Fibroblast of villous mesenchyme (primary cell): ENCODE measurements at places on chromosomes 4 and X. TPM values are rescaled to one million over a fixed set of nuclear protein-coding genes. Genes with fewer than 3 reads are reported as not detected.

DNA sequence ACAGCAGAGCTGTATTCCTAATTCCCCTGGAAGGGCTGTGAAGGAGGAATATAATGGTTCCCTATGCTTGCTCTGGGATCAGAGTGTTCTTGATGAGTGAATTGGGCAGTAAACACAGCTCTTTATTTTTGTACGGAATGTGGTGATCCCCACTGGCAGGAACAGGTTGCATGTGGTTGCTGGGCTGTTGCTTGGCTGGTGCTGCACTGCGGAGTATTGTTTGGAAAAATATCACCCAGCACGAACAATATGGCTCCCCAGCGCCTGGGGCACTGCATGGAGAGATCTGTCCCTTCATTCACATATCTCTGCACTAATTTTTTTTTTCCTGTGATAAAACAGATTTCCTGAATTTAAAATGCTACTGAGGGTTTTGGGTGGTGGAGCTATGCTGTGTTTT lies 119.7 kb downstream of the MGST2 start:
- no peak for DNase-seq

DNA sequence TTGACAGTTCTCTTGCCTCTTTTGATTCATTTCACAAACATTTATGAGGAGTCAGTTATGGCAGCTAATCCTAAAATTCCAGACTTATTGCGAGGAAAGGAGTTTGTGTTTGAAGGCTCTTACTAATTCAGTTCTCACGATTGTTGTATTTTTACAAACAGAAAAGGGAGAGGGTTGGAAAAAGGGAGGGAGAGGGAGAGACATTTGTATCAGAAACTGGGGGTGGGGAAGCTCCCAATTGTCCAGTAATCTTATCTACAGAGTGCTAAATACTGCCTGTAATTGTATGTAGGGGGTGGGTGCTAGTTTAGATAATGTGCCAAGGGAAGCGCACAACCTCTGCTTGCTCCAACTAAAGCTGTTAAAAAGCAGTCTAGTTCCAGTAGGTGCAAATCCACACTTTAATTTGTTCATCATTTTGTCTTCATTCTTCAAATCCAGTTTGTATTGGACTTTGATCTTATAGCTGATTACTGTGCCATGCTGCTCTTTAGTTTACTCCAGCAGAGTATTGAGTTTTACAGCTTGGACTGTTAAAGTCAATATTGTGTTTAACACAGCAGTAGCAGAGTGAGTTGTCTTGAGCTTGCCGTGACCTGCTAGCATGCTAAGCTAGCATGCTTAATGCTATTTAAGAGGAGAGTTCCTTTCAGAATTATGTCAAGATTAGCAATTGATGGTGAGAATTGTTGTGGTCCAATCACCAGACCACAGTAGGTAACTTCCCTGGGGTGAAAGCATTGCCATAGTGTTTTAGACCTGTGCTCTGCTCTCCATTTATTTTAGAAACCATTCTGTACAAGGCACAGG lies 13.9 kb downstream of the FNIP2 start:
- peak; percentile 56 for DNase-seq

DNA sequence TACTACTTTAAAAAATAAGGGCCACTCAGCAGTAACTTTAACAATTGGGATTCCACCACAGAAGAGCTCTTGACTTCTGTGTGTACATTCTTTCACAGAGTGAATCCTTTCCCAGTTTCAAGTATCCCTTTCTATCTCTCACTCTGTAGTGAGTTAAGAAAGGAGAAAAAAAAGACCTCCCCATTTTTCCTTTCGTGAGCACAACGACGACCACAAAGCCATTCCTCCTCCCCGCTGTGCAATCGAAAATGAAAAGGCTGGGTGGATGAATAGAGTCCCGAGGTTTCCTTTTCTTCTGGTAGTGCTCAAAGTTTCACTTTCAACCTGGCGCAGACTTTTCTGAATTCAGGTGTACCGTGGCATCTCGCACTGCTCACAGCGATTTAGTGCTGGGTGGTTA lies 58.0 kb downstream of the TAB3 start:
- DNase-seq = no peak

DNA sequence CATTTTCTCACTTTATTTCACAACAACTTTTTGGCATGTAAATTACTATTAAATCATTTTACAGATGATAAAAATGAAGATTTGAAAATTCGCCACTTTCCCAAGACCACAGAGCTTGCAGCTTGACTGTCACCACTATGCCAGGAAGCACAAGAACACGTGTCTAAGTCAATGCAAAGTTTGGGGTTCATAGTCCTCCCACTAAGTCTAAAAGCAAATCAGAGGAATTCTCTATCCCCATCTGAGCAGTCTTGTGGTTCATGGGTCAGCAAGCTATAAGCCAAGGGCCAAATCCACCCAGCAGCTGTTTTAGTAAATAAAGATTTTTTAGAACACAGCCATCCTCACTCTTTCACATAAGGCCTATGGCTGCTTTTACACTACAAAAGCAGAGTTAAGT lies 833.3 kb upstream of the INTU start:
- peak; percentile 53 for DNase-seq

DNA sequence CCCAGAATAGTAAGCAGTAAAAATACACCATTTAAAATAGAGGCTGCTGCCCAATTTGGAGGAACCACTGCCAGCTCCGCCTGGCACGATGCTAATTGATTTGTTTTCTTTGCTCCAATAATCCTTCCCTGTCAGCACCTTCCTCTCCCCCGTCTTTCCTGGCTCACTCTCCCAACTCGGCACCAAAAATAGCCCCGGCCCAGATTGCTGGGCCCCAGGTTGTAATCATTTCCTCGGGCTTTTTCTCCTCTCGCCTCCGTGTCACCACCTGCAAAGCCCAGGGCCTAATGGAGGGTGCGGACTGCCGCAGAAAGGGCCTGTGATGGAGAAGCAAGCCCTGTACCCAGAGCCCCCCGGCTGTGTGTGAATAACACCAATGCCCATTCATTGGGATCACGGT lies 197.6 kb upstream of the PSAPL1 start:
- no peak for DNase-seq

GRCh38 chr4:31114816-31115215 lies 394.6 kb downstream of the PCDH7 start:
- no peak for DNase-seq

DNA sequence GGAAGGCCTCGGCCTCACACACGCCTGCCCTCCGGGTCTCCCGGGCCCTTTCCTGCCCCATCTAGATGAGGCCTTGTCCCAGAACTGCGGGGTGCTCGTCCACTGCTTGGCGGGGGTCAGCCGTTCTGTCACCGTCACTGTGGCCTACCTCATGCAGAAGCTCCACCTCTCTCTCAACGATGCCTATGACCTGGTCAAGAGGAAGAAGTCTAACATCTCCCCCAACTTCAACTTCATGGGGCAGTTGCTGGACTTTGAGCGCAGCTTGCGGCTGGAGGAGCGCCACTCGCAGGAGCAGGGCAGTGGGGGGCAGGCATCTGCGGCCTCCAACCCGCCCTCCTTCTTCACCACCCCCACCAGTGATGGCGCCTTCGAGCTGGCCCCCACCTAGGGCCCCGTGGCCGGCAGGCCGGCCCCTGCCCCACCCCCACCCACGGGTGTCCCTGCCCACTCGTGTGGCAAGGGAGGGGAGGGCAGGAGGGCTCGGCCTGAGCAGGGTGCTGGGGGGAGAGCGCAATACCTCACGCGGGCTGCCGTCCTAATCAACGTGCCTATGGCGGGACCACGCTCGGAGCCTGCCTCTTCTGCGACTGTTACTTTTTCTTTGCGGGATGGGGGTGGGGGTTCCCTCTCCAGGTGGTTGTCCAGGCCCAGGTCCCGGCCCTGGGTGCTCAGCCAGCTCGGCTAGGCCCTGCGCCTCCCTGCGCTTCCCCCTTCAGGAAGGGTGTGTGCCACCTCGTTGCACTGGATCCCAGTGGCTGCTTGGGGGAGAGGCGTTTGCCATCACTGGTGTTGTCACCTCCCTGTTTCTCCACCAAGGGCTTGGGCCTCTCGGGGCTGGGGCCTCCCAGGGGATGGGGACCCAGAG lies 3.1 kb downstream of the DUSP9 start:
- no peak for DNase-seq

GRCh38 chr4:13891544-13891939 lies 264.0 kb upstream of the BOD1L1 start:
- peak; percentile 49 for DNase-seq

DNA sequence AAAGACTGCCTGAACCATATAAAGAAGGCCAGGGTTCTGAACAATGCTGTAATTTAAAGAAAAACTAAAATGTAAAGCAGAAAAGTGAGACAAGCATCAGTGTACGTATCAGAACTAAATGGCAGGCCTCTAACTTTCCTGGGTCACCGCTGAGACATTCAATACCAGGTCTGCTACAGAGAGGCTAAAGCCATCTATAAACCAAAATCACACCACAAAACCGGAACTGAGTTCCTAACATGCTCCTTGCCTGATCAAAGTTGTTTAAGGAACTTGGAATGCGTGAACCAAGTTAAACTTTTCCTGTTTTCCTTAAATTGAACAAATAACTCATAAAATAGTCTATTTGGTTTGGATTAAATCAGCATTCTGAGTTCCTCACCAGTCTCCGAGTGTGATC lies 55.3 kb upstream of the TECRL start:
- DNase-seq = no peak

- no peak for DNase-seq
Observed at GRCh38 chrX:71147496-71148277, 3.0 kb downstream of the NLGN3 start.

GRCh38 chrX:57905141-57905540 lies 5.1 kb downstream of the ZXDA start:
- DNase-seq = peak; percentile 17

DNA sequence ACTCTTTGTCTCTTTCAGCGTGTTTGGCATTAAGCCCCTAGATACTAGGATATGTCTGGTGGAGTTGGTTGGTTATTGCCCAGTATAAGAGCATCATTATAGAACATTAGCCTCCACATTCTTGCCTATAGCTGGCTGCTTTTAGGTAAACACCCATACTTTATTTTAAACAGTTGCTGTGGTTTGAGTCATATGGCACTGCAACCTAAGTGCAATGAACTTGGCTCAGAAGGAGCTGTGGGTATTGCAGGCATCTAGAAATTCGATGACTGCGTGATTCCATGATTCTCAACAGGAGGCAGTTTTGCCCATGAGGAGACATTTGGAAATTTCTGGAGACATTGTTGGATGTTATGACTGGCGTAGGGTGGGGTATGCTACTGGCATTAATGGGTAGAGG lies 49.5 kb downstream of the DCLK2 start:
- DNase-seq = peak; percentile 67

DNA sequence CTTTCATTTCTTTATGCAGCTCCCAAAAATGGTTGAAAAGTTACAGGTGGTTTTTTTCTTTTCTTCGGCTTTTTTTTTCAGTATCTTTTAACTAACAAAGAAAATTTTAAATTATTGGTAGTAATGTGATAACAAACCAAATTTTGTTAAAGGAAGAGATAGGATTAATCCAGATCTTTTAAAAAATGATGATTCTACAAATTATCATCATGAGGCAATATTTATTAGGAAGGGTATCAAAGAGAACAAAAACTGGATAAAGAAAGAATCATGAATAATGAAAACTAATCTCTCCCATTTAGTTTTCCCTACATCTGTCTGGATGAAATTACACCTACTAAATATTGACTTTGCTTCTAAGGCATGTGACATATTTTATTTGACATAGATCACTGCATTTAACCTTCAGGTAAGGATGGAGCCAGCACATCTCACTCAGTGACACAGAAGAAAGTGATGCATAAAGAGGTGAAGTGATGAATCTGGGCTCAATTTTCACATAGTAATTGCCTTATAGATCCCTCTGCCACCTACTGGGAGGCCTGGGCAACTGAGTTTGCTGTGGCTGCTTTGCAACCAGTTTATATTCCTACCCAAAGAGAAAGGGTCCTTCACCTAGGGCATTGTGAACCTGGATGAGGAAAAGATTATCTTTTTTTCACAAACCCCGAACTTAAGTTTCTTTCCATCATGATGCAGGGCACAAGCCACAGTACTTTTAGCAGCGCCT lies 155.6 kb downstream of the HNRNPD start:
- no peak for DNase-seq

DNA sequence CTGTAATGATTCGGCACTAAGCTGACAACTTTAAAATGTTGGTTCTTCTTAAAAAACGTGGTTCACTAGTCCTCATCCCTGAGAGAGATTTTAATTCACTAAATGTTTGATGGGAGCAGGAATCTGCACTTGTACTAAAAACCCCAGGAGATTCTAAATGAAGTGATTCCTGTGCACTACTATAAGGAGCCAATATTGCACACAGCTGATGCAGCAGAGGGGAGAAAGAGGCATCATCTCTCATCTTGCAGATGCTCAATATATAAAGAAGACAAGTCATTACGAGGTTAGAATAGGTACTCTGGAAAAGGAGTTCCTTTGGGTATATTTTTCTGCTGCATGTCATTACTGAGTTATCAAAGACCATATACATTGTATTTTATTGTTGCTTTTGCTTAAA lies 207.6 kb upstream of the RASGEF1B start:
- DNase-seq = no peak

DNA sequence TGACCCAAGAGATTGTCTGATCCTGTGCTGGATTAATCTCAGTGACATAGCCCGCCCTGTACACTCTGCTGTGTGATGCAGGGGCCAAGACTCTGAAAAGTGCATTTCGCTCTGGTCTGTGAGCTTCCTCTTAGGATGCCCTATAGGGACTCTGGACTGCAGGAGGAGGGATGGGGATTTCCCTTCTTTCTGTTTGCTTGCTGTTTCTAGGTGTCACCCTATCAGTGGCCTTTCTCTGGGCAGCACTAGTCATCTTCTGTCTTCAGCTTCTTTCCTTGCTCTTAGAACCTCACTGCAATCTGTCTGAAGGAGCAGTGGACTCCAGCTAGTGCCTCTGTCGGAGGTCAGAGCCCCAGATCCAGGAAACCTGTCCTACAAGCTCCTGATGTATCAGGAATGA lies 34.5 kb upstream of the SCRG1 start:
- no peak for DNase-seq

The CT45A1 gene
- not detected in 2 replicates for total RNA-seq

The CXCL3 gene
- 0.32 and 3.0 TPM in 2 replicates for total RNA-seq

The MRFAP1L1 gene
- total RNA-seq = 34.1 and 42.7 TPM in 2 replicates

The OTUD6A gene
- not detected in 2 replicates for total RNA-seq

The ZAR1 gene
- total RNA-seq = under 0.01 TPM in 1 of 2 replicates, not detected in the other

The BEX3 gene
- 208 and 255 TPM in 2 replicates for total RNA-seq

The NWD2 gene
- total RNA-seq = not detected in 2 replicates

The UGT2B15 gene
- not detected in 2 replicates for total RNA-seq

The SOWAHD gene
- 0.43 TPM in 1 of 2 replicates, not detected in the other for total RNA-seq

The DRD5 gene
- total RNA-seq = not detected in 2 replicates
